HT-29 (cell line): ENCODE measurements at places on chromosomes 5 and 9. TPM values are rescaled to one million over a fixed set of nuclear protein-coding genes. Genes with fewer than 3 reads are reported as not detected.

DNA sequence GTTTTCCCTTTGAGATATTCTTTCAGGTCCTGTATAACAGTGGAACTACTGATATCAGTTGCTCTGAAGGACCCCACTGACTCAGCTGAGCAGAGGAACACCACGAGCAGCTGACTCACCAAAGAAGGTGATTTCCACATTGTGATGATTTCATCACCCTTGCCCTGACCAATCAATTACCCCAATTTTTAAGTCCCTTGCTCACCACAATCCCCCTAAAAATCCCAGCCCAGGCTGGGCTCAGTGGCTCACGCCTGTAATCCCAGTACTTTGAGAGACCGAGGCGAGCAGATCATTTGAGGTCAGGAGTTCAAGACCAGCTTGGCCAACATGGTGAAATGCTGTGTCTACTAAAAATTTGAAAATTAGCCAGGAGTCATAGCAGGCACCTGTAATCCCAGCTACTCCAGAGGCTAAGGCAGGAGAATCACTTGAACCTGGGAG is 125.3 kb upstream of the ABCA1 start:
- no peak for DNase-seq

- no peak for DNase-seq
Measured at GRCh38 chr5:59891962-59892643, 1.4 kb downstream of the PDE4D start.

DNA sequence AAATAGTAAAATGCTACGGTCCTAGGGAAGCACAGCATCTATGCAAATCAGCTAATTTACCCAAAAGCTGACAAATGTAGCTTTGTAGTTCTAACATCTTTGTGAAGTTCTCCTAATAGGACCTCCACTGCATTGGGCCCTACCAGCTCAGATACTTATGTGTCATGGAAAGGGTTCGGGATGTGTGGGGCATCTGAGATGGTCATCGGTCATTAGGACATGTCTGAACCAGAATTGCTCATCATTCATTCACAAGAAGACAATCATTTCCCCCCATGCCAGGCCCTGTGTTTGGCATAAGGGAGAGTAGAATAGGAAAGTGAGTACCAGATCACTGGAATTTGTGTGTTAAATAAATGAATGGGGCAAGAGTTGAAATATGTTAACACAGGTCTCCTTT is 35.7 kb downstream of the PWWP2A start:
- no peak for DNase-seq

- DNase-seq, result no peak
Measured at GRCh38 chr9:21764846-21765245, 37.6 kb upstream of the MTAP start.

GRCh38 chr9:78288214-78288892 is 8.6 kb upstream of the PSAT1 start:
- DNase-seq, result no peak

- no peak for DNase-seq
Measured at GRCh38 chr9:134251296-134252069, 74.8 kb upstream of the RXRA start.

- DNase-seq, result no peak
Measured at GRCh38 chr5:81097713-81098112, 135.4 kb upstream of the CKMT2 start.

GRCh38 chr9:3842839-3843238 is 317.0 kb upstream of the RFX3 start:
- no peak for DNase-seq

GRCh38 chr5:1542781-1543180 is 19.0 kb upstream of the LPCAT1 start:
- DNase-seq, result peak; percentile 57

GRCh38 chr5:58890701-58891085 is 307.8 kb downstream of the RAB3C start:
- no peak for DNase-seq

DNA sequence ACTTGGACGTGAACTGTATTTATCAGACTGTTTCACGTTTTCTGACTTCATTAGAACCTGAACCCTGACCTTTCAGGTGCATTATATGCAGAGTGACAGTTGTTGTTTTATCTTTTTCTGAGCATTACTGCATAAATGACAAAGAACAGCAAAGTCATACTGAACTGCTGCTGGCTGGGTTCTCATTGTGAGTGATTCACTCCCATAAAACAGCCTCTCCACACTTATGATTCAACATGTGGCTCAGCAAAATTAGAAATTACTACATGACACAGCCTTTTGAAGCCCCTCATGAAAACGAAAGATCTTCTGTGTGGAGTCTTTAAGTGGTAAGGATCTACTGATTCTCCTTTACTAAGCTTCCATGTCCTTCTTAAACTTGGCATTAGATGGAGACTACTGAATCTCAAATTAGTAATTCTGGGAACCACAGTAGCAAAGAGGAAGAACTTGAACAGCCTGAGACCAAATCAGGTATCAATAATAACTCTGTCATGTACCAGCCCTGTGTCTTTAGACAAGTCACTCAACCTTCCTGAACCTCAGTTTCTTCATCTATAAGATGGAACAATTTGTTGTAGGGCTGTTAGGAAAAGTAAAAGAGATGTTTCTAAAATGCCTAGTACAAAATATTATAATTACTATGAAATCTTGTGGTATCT is 172.3 kb upstream of the GNA14 start:
- peak; percentile 16 for DNase-seq

- no peak for DNase-seq
Measured at GRCh38 chr9:110021891-110022290, 186.1 kb downstream of the C9orf152 start.

DNA sequence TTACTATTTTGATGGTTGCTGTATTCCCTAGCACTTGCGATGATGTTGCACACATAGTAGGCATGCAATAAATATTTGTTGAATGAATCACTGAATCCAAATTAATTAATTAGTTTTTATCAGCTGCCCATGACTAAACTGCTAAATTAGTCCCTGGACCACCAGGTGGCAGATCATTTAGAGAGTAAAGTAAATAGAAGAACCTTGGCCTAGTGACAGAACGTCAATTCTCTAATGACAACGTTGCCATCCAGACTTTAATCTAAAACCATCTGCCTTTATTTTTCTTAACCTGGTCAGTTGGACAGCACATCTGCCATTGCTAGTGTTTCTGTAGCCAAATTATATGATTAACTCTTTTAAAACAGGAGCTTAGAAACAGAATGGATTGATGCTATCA is 457.5 kb downstream of the KIF4B start:
- peak; percentile 11 for DNase-seq

DNA sequence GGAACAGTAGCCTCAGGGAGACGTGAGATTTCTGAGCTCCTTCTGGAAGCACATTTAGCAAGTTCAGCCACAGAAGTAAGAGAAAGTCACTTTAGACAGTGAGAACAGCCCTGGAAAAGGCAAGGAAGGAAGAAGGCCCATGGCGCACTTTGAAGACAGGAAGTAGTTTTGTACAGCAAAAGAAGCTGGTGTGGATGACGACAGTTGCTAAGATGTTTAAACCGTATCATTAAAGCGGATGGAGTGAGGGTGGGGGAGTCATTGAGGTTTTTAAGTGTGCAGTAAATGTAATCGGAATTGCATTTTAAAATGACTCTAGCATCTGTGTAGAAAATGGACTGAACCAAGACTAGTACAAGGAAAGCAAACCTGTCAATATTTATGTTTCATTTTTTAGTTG is 15.3 kb upstream of the TRPM3 start:
- DNase-seq, result no peak

DNA sequence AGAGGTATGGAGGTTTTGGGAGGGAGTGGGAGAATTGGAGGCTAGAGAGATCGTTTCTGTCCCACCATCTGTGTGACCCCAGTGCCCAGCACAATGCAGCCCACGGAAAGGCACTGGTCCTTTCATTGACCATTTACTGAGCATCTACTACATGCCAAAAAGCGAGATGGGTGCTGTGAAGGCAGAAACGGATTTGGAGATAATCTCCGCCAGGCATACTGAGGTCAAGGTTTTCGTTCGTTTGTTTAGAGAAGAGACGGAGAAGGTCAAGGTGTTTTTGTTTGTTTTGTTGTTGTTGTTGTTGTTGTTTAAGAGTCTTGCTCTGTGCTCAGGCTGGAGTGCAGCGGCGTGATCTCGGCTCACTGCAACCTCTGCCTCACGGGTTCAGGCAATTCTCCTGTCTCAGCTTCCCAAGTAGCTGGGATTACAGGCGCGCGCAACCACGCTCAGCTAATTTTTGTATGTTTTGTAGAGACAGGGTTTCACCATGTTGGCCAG is 593 bp upstream of the ZBTB43 start:
- DNase-seq, result no peak

DNA sequence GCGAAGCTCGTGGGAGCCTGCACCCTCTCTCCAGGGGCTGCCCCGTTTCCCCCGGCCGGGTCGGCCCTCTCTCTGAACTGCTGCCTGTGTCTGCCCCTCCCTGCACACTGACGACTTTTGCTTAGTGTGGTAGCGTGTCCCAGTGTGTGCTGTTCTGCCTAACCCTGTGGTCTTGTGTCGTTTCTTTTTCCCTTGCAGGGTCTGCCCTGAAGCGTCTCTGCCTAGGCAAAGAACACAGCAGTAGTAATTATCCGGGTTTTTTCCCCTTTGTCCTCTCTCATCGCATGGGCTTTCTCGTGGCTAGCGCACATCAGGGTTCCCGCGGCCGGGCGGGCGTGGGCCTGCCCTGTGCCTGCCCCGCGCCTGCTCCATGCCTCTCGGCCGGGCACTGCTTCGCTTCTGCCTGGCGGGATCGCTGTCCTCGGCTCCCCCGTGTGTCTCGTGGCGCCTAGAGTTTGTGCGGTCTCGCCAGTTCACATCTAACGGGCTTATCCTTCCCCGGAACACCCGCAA is 122.7 kb downstream of the WNK2 start:
- no peak for DNase-seq

GRCh38 chr5:15499528-15500324 is at the start of gene FBXL7:
TSS of gene FBXL7 (plus strand) at chr5:15500180.
- DNase-seq, result no peak

- DNase-seq, result peak; percentile 38
Measured at GRCh38 chr9:4970970-4971641, 14.0 kb upstream of the JAK2 start.

DNA sequence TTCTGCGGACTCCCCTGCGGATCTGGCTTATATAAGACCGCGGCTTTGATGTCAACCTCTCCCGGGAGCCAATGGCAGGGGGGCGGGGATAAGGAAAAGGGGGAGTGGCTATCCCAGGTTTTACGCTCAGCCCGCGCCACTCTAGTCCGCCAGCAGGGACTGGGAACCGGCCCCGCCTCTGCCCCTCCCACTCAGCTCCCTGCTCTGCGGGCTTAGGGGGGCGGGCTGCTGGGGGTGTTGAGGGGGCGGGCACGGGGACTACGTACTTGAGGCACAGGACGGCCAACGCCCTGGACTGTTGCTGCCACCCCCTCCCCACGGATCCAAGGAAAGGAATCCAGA is at the start of gene HAND1:
Gene HAND1 (minus strand): TSS at position 4 of the 342 bp plus-strand sequence. CDS start 219 bp downstream, outside the sequence.
- DNase-seq, result no peak

DNA sequence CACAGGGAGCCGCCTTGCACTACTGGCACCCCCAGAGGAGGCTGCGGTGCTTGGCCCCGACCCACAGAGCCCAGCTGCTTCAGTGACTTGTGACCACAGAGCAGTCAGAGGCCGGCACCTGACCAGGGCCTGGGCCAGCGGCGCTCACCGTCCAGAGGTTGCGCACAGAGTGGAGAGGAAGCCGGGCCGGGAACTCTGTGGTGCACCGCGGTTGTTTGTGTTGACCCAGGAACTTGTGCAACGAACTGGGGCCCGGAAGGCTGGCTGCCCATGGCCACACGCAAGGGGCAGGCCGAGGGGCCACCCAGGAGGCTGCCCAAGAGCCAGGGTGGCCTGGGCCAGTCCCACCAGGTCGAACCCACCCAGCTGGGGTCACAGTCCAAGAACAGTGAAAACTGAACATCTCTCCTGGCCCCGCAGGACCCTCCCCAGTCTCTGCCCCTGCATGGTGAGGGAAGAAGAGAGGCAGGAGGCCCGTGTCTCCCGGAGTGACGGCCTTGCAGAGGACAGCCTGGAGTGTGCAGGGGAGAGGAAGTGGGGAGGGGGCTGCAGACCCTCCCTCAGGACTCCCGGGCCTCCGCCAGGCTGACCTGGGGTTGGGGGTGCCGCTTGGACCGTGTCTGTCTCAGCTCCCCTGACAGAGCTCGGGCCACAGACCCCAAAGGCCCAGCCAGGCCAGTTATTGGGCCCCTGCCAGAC is 42.8 kb upstream of the EGFL7 start:
- DNase-seq, result no peak

DNA sequence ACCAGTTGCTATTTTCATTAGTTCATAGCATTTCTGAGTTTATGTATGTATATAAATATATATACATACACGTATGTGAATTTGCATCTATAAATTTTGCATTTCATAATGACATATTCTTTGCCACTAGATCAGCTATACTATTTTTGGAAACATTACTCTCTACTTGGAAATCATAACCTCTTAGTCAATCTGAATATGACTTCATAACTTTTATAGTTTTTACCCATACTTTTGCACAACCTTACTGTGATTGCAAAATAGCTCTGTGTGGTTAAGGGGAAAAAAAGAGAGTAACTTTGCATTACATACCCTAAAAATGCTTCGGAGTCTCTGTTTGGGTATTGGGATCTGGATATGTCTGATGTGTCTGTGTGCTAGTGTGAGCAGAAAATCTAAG is 44.9 kb upstream of the ADAMTSL1 start:
- DNase-seq, result no peak

- no peak for DNase-seq
Measured at GRCh38 chr9:35940458-35941407, 17.2 kb downstream of the OR2S2 start.

GRCh38 chr9:116506685-116507084 is 180.4 kb upstream of the TRIM32 start:
- no peak for DNase-seq

DNA sequence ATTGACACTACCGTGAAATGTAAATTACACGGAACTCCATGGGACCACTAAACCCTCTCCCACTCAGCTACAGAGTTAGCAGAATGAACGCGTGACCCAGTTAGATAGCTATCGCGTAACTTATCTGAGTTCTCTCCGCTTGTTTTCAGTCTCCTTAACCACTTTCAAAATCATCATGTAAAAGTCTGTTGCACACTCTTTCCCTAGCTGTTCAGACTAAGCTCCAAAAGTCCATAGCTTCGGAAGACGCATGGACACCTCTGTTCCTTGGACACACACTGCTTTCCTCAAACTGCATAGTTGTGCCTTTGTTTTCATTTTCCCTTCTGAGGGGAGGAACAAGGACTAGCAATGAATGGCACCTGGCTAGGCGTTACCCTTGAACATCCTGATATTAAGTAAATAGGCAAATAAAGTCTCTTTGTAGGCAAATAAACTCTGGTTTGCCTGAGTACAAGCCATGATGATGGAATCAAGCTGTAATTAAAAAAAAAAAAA is 83.3 kb downstream of the DAPK1 start:
- DNase-seq, result no peak

DNA sequence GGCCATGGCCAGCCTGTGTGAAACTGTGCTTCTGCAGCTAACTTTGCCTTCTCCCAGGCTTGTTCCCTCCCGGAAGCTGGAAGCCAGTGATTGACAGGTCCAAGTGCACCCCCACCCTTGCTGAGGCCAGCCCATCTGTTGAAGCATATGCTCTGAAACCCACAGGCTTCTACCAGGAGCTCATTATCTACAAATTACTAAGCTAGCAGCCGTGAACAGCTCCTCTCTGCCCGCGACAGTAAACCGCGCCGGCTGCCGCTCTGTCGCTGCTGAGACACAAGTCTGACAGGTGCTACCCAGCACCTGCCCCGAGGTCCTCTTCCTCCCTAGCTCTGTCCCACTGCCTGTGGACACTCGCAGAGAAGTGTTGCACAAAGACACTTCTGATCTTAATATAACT is 490.9 kb downstream of the GADD45G start:
- DNase-seq, result no peak

The SPINK7 gene
- total RNA-seq, result not detected in 2 replicates

The FOXD4L5 gene
- 0.05 TPM in 1 of 2 replicates, not detected in the other for total RNA-seq

The CAVIN4 gene
- 0.08 and 0.10 TPM in 2 replicates for total RNA-seq

The C9orf153 gene
- total RNA-seq, result 0.56 TPM in 1 of 2 replicates, not detected in the other

The SCGB3A2 gene
- total RNA-seq, result not detected in 2 replicates

The SPATA31D4 gene
- total RNA-seq, result not detected in 2 replicates
